ENCODE measurements at places on chromosomes 13 and 19.

GRCh38 chr13:98206946-98207345 lies 29.9 kb upstream of the RNF113B start:
- no peak for DNase-seq

DNA sequence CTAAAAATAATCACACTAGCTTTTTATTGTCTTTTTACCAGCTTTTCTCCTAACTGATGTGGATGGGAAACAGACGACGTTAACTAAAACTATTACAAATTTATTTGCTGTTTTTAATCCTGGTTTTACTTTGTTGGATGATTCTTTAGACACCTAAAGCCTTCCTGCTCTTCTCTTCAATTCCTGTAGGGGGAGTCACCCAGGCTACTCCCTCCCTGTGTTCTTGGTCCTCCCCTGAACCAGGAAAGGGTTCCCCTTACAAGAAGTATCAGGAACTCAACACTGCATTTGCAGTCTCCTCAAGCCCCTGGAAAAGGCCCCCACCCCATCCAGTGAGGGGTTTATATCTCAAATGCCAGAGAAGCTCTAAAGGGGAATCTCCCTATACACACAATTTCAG lies 206.1 kb downstream of the SUCLA2 start:
- no peak for DNase-seq

GRCh38 chr19:46299004-46299509 lies 2.2 kb downstream of the HIF3A start:
- DNase-seq: no peak

GRCh38 chr19:41159881-41160280 lies 33.1 kb upstream of the CYP2S1 start:
- DNase-seq: no peak

Data from H1 (cell line).